ENCODE measurements at places on chromosomes 12 and 14. TPM values are rescaled to one million over a fixed set of nuclear protein-coding genes. Genes with fewer than 3 reads are reported as not detected.

RNF212B gene
- not detected for total RNA-seq

DNA sequence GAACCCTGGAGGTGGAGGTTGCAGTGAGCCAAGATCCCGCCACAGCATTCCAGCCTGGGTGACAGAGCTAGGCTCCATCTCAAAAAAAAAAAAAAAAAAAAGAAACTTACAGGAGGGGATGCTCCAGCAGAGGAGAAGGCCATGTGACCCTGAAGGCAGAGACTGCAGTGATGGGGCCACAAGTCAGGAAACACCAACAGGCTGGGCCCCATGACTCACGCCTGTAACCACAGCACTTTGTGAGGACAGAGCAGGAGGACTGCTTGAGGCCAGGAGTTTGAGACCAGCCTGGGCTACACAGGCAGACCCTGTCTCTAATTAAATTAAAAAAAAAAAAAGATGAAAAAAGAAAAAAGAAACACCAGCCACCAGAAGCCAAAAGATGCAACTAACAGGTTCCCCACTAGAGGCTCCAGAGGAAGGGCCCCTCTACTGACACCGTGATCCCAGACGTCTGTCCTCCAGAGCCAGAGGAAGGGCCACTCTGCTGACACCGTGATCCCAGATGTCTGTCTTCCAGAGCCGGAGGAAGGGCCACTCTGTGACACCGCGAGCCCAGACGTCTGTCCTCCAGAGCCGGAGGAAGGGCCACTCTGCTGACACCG is 9.1 kb upstream of the GLT1D1 start:
- no peak for DNase-seq

GRCh38 chr14:73180385-73180805 is 44.1 kb downstream of the PSEN1 start:
- no peak for DNase-seq

DNA sequence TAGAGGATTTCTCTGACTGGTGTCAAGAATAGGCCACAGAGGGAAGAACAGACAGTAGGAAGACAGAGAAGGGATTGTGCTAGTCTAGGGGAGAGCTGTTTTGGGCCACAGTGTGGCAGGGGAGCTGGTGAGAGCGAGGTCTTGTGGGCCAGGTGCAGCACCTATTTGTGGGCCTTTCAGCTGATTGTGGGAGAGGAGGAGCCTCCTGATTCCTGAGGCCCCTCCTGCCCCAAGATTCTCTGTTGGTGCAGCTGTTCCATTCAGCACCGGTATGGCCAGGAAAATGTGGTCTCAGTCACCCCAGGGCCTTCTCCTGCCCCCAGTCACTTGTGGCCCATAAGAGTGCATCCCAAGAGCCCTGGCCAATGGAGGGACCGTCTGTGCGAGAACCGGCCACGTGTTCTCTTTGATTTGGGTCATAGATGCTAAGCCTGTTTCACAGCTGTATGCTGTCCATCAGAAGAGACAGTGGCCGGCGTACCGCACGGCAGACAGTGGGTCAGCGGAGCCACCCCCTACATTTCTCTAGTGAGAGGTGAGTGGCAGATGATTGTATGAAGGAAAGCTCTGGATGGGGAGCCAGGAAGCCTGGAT is 27.7 kb downstream of the TPCN1 start:
- no peak for DNase-seq

GRCh38 chr14:39265806-39266524 is 32.2 kb downstream of the MIA2 start:
- DNase-seq: no peak

GRCh38 chr14:69667938-69668335 is 56.5 kb downstream of the SUSD6 start:
- no peak for DNase-seq

DNA sequence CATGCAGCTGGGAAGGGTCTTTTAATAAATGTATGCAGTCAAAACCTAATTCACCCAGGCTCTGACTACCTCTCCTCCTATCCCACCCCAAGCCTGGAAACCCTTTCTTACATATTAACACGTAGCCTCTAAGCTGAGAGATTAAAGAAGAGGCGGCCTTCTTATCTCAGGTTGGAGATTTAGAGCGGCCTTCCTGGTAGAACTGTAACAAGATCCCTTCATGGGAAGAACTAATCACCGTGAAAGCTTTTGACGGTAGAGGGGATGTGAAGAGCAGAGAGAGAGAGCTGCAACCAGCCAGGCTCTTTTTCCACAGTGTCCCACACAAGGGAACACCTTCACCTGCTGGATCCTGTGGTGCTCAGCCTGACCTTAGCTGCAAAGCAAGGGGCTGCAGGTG is 367.4 kb downstream of the MED13L start:
- no peak for DNase-seq

DNA sequence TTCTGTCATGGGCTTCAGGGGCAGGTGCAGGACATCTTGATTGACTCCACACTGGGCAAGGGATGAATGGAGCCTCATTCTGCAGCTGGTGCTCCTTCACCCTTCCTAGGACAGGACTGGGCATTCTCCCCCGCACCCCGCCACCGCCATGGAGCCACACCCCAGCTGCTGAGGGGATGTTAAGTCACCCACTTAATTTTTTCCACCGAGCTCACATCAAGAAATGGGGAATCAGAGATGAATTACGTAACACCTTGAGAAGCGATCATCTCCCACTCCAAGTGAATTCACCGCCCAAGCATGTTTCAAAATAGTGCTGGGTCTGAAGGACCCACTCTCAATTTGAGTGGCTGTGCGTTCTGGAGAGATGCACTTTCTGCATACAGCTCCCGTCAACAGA is 94.2 kb downstream of the EML1 start:
- DNase-seq: no peak

DNA sequence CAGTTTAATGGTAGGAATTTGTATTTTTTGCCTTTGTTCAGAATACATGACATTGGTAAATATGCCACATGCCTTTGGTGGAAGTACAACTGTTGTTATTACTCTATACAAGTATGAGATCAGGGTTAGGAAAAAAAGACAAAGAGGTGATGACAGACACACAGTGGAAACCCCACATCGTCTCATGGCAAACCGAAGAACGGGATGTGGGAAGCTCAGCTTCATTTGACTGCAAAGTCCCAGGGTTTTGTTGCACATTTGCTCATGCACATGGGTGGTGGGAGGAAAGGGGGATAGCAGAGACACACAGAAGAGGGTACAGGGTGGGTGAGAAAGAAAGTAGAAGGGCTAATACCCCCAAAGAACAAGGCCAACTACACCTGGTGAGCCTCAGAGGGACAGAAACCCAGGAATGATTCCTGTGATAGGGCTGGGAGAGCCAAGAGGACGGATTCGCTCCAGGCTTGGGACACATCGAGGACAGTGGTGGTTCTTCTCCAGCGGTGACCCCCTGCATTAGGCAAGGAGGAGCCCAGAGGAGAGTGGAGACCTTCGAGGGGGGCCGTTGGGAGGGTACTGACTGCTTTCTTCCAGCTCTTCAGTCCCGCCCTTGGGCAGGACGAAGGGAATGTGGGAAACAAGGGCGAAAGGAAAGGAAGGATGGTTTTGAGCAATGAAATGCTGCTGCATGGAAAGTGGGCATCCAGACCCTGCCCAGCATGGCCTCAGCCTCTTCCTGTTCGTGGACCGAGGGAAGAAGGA is 8.1 kb downstream of the VAMP1 start:
- no peak for DNase-seq

TMTC1 gene
- 37.4 TPM for total RNA-seq

- DNase-seq: no peak
Measured at GRCh38 chr12:106106061-106106566, 32.6 kb downstream of the NUAK1 start.

DNA sequence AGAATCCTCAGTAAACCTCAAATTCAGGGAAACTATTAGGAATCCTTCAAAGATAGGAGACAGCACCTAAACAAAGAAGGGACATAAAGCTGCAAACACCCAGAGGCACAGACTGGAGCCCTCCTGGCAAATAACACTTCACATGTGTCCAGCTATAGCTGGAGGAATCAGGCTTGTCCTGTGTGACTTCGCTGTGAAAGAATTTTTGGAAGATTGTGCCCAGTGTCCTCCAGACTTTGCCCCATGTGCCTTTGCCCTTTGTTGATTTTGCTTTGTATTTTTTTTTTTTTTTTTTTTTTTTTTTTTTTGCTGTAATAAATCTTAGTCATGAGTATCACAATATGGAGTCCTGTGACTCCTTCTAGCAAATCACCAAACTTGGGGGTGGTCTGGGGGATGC is 136.8 kb downstream of the KCNH5 start:
- DNase-seq: no peak

- no peak for DNase-seq
Measured at GRCh38 chr14:72535485-72535884, 358.4 kb downstream of the DPF3 start.

FAM90A1 gene
- 0.43 TPM for total RNA-seq

- DNase-seq: no peak
Measured at GRCh38 chr14:101118233-101118632, 214.7 kb upstream of the RTL1 start.

ITGA7 gene
- total RNA-seq: 14.7 TPM

DNA sequence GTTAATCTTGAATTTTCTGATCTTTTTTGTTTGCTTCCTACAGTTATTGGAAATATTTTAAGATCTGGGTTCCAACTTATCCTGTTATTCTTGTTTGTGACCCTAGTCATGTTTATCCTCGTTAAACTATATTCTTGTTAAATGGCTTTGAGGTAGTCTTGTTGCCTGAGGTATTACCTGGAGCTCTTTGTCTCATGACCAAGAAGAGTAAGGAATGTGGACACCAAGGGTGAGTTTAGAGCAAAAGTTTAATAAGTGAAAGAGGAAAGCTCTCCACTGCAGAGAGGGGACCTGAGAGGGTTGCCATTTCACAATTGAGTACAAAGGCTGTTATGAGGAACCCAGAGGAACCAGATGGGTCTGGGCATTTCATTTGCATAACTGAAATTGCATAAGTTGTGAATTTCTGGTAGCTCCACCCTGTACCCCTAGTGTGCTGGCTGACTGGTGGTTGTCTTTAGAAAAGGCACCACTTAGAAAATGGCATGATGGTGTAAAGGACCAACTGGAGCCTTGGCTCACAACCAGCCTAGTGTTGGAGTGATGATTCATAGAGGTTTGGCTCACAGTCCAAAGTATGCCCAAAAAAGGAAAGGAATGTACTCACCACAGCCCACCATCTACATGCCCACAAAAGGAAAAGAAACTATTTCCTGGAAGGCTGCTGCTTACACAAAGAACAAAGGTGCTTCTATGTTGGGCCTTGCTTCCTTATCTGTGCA is 36.7 kb upstream of the RESF1 start:
- no peak for DNase-seq

DNA sequence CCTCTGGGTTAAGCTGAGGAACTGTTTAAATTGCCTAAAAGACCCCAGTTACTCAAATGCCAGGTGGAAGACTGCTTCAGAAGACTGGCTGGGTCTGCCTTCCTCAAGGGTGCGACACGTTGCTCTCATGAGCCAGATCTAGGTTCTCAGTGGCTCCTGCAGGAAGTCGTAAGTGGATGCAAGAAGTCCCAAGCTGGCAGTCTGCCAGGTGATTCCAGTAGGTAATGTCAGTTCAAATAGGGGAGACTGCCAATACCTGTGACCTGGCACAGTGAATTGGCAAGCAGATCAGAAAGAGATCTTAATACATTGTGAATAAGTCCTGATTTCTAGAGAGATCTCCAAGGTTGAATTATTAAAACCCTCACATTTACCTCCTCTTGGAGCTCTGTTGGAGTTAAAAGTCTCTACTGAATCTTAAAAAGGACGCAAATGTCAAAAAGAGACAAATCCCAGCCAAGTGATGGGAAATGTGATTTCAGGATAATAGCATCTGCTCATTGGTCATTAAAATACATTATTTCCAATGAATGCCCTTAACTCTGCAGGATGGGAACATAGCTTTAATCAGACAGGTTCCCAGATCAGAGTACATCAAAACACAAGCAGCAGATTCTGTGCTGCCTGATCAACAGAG is 98.8 kb upstream of the FRMD6 start:
- no peak for DNase-seq

KRT83 gene
- not detected for total RNA-seq

- DNase-seq: no peak
Measured at GRCh38 chr12:124488520-124488919, 78.9 kb downstream of the NCOR2 start.

Measured in upper lobe of right lung (tissue), 1 donor.